ENCODE measurements at places on chromosomes 11 and 22.

DNA sequence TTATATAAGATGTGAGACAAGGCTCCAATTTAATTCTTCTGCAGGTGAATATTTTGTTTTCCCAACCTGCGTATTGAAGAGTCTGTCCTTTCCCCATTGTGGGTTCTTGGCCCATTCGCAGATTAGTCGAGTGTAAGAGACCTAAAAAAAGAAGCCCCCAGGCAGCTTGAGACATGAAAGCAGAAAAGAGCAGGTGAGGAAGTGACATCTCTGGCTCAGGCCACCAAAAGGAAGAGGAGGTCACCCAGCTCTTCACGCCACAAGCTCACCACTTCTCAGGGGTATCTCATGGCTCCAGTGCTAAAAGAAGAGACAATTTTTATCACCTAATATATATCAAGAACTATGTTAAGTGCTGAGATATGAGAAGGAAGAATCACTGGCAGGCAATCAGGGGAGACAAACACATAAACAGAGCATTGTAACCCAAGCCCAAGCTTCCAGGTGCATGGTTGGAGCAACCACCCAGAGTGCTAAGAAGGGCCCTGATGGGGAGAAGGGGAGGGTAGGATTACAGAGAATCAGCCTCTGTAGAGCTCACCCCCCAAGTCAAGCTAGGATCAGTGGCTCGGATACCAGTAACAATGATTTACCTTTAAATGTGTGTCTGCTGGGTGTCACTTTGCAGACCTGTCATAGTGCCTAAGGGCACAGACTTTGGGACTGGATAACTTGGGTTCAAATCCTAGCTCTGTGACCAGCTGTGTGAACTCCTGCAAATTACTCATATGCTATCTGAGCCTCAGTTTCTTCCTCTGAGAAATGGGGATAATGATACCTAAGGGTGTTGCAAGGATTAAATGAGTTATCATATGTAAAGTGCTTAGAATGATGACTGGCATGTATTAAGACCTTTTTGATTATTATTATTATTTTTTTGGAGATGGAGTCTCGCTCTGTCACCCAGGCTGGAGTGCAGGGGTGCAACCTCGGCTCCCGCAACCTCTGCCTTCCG is 39.2 kb downstream of the MCHR1 start:
- DNase-seq: no peak

- DNase-seq: no peak
These were observed 26.8 kb downstream of the TPBGL start for GRCh38 chr11:75267171-75267970.

DNA sequence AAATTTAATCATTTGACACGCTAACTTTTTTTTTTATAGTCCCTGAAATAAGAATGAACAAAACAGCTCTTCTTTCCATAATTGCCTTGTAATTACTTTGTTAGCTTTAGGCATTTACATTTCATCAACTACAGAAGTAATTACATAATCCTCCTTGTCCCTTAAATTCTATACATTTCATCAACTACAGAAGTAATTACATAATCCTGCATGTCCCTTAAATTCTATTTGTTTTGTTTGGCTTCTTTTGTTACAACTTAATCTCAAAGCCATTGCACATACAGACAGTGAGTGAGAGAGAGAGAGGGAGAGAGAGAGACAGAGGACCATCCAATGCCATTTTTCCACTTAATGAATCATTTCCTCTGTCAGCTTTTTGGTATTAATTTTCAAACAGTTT is 873.2 kb downstream of the METTL15 start:
- DNase-seq: no peak

DNA sequence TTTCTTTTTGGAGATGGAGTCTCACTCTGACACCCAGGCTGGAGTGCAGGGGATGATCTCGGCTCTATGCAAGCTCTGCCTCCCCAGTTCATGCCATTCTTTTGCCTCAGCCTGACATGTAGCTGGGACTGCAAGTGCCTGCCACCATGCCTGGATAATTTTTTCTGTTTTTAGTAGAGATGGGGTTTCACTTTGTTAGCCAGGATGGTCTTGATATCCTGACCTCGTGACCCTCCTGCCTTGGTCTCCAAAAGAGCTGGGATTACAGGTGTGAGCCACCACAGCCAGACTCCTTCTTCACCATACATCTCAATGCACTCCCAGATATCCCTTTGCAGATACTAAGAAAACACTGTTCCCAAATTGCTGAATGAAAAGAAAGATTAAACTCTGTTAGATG is 224.3 kb downstream of the OR4A5 start:
- no peak for DNase-seq

GRCh38 chr22:17373855-17374254 is 4.6 kb downstream of the CECR2 start:
- DNase-seq: no peak

GRCh38 chr11:132184079-132184478 is 813.7 kb downstream of the NTM start:
- no peak for DNase-seq

DNA sequence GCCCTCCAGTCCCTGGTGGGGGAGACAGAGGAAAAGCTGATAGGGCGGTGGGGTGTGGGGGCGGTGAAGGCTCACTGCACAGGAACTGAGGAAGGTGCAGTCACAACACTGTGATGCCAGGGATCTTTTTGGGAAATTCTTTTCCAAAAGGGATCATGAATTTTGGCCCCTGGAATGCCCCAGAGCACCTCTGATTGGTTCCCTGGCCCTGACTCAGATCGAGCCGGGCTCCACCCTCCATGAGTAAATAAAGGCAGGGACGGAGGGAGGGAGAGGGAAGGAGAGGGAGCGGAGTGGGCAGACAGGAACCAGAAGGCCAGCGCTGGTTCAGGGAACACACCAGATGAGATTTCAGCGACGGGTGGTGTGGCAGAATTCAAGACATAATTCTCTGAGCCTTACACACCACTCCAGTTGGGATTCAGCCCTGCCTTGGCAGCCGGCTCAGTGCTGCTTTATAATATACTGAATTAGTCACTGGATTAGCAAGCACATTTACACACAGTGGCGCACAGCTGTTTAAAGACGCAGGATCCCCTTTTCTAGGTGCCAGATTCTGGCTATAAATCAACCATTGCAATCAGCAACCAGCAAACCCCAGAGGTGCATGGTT is 80.3 kb downstream of the ETS1 start:
- no peak for DNase-seq

DNA sequence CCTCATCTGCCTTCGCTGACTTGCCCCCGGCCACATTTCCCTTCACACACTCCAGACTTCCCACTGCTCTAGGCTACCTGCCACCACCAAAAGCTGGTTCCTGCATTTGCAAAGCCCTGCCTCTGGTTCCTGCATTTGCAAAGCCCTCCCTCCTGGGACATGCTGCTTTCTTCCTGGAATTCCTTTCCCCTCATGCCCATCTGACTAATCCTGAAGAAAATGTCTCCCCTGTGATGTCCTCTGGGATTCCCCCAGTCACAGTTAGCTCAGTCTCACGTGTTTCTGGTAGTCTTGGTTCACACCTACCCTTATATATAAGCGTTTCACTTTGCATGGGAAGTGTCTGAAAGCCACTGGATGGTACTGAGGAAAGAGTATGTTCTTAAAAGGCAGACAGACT is 206.9 kb downstream of the DBX1 start:
- DNase-seq: no peak

DNA sequence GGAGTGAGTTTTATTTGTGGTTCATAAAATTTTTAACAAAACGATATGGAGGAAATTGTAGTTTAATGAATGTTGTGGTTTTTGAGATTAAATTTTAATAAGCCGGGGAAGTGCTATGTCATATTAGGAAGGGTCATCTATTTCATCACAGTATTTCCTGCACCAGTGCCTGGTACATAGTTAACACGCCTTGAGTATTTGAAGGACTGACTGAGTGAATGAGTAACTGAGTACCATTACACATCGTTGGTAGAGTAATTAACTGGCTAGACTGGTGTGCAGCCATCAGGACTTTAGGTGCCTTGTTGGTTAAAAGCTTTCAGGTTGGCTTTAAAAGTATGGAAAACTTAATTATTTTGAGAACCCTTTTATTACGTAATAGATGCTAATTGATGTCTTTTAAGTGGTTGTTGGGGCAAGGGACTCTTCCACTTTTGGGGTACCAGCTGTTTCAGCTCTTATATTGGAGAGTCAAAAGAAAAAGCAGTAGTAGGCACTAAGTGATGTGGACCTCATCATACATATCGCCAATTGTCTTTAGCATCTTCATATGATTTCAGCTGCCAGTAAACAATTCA is 101.8 kb downstream of the DDX10 start:
- DNase-seq: no peak

- no peak for DNase-seq
These were observed 155.4 kb upstream of the ANO5 start for GRCh38 chr11:22037505-22037904.

DNA sequence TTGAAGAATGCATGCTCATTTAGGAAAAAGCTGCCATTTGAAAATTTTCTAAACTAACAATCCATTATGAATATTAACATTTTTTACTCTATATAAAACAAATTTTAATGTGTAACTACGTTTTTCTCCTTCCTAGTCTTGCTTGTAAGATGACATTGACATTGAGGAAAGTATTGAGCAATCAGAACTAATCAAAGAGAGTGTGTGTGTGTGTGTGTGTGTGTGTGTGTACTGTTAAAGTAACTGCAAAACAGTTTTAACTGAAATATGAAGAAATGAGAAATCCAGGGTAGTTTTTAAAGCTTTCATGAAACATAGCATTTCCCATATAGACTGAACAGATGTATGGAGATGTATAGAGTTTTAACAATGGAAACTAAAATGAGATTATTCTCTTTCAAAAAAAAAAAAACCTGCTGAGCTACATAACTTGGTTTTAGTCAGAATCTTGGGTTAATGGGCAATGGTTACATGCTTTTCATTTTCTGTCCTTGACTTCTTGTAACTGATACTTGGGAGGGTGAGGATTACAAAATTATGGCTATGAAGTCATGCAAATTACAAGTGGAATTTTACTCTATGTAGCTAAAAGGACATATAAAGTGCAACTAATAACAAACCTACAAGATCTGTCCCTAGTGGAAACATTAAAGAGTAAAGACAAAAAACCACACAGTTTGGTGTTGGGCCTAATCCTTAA is 2.0 kb downstream of the PDGFD start:
- no peak for DNase-seq

- DNase-seq: peak; percentile 53
These were observed at the start of gene SLC36A4 for GRCh38 chr11:93197380-93198214. SLC36A4 (minus strand) TSS chr11:93197991; CDS start chr11:93197832, 159 bp downstream.

GRCh38 chr11:112579282-112579681 is 318.6 kb upstream of the PLET1 start:
- no peak for DNase-seq

DNA sequence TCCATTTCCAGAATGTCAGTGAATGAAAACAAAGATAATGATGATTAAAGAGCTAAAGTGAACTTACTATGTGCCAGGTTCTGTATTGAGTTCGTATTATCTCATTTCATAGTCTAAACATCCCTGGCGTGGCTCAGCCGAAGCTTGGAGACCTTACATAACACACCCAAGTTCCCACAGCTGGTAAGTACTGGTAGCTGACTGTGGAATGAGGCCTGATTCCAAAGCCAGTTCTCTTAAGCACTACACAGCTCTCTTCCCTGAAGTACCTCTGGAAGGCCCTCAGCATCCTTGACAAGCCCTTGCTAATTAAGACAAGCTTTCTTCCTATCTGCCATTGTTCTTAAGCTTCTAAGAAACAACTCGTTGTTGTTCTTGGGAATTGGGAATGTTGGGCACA is 28.6 kb upstream of the NCAM1 start:
- no peak for DNase-seq

- DNase-seq: no peak
These were observed 45.8 kb upstream of the MYH9 start for GRCh38 chr22:36433318-36434231.

DNA sequence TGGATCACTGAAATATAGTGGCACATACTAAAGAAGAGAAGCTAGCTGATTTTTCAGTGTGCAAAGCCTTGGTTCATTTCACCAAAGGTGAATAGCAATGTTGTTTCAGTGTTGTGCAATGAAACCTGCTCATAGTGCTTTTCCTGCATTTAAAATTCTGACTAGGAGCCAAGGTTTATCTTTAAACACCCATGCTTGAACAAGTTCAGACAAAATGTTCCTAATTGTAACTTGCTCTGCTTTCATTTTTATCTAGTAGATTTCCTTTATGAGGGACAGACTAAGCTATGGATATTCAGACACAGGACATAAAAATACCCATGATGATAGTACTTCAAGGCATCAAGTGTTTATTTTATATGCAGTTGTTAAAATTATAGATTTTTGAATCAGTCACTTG is 47.7 kb downstream of the BBOX1 start:
- DNase-seq: no peak

DNA sequence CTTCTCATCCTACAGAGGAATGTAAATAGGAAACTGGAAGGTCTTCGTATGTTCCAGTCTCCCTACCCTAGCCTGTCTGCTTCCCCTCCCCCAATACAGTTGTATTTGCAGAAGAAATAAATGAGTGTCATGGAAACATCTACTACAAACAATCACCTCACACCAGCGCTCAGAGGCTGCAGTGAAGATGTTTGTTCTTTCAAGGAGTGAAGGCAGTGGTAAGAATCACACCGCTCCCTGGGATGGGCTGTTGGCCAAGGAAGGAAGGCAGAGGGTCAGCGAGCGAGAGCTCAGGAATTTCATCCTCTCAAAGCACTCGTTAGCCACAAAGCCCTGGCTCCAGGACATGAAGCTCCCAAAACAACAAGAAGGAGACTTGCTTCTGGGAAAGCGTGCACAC is 1.1 kb upstream of the IGSF9B start:
- no peak for DNase-seq

- DNase-seq: no peak
These were observed 9.7 kb downstream of the TUB start for GRCh38 chr11:8090756-8091155.

GRCh38 chr11:88478136-88478815 is 140.7 kb upstream of the CTSC start:
- no peak for DNase-seq

DNA sequence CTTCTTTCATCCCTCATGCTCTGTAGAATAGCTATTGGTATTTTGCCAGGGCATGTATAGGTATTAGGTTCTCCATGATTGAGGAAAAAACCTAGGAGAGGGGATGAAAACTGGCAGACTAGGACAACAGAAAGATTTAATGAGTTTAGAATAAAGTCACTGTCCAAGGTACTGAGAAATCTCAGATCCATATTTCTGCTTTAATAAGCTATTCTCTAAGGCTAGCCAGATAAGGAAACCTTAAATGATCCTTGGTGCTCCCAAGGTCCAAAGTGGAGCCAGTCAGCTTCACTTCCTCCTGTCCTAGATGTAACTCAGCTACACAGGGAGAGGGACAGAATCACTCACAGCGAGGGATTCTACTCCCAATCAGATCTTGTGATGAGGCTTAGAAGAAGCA is 13.7 kb upstream of the CSNK2A3 start:
- DNase-seq: no peak

GRCh38 chr22:19749876-19750275 is 10.7 kb upstream of the TBX1 start:
- DNase-seq: no peak

Data from stimulated activated CD8-positive, alpha-beta memory T cell treated with anti-CD3 and anti-CD28 coated beads, Interleukin-15, amount 100 ng/mL, for 24 hours (primary cell).